ENCODE measurements at places on chromosomes 6 and 20.

- DNase-seq = no peak
Measured at GRCh38 chr6:44702292-44702691, 314.8 kb downstream of the CDC5L start.

GRCh38 chr6:56381801-56382251 lies 134.4 kb upstream of the COL21A1 start:
- DNase-seq = no peak

DNA sequence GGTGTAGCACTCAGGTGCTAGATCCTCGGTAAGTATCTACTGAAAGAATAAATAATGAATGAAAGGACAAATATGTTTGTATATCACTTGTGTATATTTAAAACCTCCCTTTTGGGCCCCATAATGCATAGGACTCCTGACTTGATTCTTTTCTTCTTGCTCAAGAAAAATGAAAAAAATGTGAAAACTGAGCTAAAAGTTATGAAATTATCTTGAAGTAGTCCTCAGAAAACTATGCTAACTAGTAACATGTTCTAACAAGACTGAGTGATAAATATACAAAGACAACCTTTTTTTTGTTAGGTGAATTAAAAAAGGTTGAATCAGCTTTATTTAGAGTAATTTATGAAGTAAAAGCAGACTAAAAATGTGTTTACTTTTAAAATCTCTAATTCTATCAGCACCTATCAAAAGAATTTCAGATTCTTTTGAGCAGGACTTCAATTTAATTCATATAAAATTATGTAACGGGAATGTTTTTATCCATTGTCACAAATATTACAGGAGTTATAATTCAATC lies 247.8 kb upstream of the JAG1 start:
- DNase-seq = no peak

GRCh38 chr20:53850319-53850718 lies 220.1 kb downstream of the BCAS1 start:
- DNase-seq = no peak

GRCh38 chr6:49666480-49666879 lies 29.8 kb upstream of the RHAG start:
- DNase-seq = no peak

- DNase-seq = no peak
Measured at GRCh38 chr20:57047281-57048026, 219.0 kb downstream of the BMP7 start.

GRCh38 chr20:5211803-5212714 lies 85.3 kb downstream of the CDS2 start:
- DNase-seq = no peak

- DNase-seq = no peak
Measured at GRCh38 chr6:129871221-129871620, 10.1 kb upstream of the TMEM244 start.
